CD4-positive, alpha-beta T cell treated with Interferon gamma for 1 hour (primary cell): ENCODE measurements at places on chromosomes 7 and 10.

DNA sequence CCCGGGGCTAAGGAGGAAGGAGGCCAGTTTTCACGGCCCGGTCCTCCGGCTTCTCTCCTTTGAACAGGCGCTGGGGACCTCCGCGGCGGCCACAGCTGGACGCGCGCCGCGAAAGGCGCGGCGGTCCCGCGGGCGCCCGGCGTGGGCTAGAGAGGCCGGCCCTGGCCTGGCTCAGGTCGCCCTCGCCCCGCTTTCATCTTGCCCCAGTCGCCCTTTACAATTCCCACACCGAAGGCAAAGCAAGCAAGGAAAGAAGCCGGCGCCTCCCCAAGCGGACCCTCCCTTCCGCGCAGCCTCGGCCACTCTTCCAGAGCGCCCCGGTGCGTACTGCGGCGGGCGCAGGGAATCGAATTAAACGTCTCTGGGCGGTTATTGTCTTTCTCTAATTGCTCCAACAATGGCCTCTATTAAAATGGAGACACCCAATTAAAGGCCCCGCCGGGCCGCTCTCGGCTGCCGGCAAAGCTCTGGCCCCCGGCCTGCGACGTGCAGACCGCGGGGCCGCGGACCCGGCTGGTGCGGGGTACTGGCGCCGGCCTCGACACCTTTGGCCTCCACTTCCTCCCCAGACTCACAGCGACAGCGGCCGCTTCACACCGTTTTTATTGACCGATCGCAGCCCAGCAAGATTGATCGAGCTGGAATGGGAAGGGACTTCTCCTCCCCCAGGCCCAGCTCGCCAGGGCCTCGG is 4.5 kb upstream of the GATA3 start:
- no peak for DNase-seq

GRCh38 chr7:47502240-47502877 is 79.6 kb downstream of the TNS3 start:
- DNase-seq, result no peak

GRCh38 chr7:83524277-83525075 is 124.5 kb downstream of the SEMA3E start:
- no peak for DNase-seq

- DNase-seq, result no peak
These were observed 114.2 kb upstream of the GPR22 start for GRCh38 chr7:107355616-107356015.

DNA sequence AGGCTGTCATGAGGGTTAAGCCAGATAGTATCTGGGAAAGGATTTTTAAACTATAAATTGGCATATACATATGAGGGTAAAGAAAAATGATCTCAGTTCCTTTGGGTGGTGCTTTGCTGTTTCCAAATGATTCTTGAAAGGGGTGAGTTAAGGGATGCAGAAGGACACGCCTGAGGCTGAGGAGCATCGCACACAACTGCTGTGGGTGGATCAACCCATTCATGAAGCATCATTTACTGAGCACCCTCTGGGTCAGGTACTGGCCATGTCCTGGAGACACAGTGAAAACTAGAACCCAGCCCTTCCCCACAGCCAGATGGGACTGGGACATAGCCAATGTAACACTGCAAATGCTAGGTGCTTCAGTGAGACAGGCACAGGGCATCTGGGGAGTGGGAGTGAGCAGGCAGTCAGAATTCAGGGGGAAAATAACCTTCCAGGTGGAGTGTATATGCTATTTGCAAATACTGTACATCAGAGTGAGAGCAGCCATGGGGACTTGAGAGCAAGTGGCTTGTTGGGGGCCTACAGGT is 112.1 kb downstream of the WDFY4 start:
- no peak for DNase-seq

DNA sequence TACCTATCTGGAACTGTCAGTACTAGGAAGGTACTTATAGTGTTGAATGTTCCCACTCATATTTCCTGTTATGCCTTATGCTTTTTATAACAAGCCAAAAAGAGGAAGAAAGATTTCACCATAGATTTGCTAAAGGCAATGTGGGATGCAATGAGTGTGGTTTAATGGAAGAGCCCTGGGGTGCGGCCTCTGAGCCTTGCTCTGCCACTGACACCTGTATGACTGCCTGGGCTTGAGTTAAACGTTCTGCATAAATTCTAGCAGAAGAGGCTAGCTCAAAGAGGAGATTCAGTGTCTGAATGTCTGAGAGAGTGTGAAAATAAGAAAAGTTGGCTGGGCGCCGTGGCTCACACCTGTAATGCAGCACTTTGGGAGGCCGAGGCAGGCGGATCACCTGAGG is 143.8 kb downstream of the TPST1 start:
- DNase-seq, result peak; percentile 8

DNA sequence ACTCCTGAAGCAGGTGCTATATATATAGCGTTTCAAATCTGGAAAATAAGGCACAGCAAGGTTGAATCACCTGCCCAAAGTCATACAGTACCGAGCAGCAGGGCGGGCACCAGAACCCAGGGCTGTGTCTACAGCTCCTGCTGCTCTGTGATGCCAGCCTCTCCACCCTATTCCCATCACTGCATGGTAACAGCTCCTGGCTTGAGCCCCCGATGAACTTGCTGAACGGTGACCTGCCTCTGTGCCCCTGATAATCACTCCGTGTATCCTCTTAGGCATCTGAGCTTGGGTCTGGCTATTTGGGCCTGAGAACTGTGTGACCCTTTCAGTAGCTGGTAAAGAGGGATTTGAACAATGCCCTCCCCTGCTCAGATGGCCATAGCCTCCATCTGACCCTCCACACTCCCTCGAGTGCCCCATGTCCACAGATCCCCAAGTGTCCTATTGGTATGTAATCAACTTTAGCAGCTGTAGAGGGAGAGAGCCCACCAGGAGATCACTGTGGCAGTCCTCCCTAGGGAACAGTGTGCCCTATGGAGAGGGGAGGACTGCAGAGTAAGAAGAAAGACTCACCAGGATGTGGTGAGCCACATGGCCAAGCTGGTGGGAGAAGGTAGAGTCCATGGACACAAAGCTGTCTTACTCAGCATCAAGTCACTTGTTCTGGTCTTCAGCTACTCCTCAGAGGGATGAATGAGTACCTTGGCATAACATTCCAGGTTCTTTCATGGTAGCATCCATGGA is 1.1 kb upstream of the ARHGAP22 start:
- no peak for DNase-seq

DNA sequence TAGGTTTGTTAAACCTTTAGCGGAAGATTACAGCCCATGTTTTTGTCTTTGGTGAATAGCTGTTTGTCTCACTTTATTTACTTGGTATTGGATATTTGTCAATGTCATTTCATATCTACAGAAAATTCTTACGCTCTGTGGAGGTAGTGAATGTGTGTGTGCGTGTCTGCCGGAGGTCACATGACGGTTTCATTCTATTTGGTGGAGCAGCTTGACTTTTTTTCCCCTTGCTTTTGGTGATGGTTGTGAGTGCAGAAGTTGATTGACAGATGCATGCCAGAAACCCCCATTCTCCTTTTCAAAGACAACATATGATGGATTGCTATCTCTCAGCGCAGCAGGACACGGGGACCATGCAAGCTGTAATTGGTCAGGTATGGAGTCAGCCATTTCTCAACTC is at the start of gene POU6F2:
POU6F2 (plus strand) TSS at position 225 of the 400 bp plus-strand sequence; CDS start at position 270, 45 bp downstream.
- DNase-seq, result no peak

GRCh38 chr7:129827467-129827990 is 125.2 kb downstream of the UBE2H start:
- no peak for DNase-seq

- DNase-seq, result no peak
These were observed 1.2 kb downstream of the BRAF start for GRCh38 chr7:140923358-140924006.

DNA sequence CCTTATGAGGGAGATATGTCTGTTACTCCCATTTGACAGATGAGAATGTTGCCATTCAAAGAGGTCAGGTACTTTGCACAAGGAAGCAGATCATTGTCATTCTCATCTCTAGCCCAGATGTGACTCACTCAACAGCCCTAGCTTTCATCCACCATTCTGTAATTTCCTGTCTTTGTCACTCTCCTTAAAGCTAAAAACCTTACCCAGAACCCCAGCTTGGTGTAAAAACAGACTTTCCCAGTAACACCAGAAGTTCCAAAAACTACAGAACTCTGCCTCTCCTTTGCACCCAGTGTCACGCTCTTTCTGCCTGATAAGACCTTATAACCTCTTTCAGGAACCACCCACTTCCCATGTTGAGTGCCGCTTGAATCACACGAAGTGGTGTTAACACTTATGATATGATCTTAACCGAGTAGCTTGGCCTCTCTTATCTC is 89.1 kb upstream of the SP4 start:
- DNase-seq, result peak; percentile 20

- no peak for DNase-seq
These were observed 591.9 kb upstream of the IGFBP3 start for GRCh38 chr7:46512891-46513413.

DNA sequence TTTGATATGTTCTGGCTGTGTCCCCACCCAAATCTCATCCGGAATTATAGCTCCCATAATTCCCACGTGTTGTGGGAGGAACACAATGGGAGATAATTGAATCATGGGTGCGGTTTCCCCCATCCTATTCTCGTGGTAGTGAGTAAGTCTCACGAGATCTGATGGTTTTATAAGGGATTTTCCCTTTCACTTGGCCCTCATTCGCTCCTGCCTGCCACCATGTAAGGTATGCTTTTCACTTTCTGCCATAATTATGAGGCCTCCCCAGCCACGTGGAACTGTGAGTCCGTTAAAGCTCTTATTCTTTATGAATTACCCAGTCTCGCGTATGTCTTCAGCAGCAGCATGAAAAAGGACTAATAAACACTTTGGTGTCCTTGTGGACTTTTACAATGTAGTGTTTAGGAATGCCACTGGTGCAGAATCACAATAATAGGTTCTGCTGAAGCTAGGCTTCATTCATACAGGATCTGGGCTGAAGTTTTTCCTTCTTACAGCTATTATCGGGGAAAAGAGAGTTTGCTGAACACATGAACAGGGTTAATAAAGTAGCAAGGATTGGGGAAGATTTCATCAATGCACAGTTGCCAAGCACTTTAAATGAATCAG is 74.3 kb downstream of the CPED1 start:
- no peak for DNase-seq

DNA sequence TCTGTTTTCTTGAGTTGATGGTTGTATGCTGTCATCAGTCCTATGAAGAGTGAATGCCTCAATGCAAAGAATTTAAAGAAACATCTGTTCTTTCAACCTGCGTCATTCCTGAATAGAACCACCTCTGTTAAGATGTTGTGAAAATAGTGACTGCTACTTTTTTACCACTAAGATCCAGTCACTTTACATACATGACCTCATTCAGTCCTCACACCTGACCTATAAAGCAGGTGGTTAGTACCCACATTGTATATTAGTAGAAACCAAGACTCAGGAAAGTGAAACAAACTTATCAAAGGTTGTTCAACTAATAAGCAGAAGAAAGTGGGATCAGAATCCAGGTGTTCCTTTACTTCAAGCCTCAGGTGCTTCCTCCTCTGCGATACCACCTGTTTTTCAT is 64.8 kb downstream of the ITGB8 start:
- no peak for DNase-seq

GRCh38 chr10:123245264-123245663 is 91.1 kb downstream of the BUB3 start:
- DNase-seq, result no peak

GRCh38 chr7:16816824-16817223 is 12.0 kb upstream of the AGR2 start:
- DNase-seq, result no peak

DNA sequence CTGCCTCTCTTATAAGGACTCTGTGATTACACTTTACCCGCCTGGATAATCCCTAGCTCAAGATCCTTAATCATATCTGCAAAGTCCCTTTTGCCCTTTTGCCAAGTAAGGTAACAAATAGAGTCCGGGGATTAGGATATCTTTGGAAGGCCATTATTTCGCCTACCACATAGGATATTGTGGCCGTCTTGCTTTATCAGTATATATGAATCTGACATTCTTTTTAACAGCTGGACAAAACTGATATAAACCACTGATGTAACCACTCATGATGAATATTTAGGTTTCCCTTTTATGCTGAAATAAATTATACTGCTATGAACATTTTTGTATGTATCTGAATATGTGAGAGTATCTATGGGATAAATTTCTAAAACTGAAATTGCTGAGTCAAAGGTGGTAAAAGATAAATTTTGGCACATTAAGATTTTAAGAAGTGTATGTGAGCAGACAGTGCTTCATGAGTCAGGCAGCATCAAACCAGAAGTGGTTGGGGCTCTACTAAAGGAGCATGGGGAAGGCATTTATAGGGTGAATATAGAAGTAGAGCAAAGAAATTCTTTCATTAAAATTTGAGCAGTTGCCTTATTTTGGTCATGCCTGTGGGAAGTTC is 44.7 kb downstream of the AVL9 start:
- no peak for DNase-seq

- no peak for DNase-seq
These were observed 212.3 kb downstream of the MTERF1 start for GRCh38 chr7:91668217-91668616.

- DNase-seq, result no peak
These were observed 237.1 kb downstream of the PRPF18 start for GRCh38 chr10:13823709-13824405.

- no peak for DNase-seq
These were observed 174.9 kb downstream of the GRID1 start for GRCh38 chr10:86191686-86192085.

DNA sequence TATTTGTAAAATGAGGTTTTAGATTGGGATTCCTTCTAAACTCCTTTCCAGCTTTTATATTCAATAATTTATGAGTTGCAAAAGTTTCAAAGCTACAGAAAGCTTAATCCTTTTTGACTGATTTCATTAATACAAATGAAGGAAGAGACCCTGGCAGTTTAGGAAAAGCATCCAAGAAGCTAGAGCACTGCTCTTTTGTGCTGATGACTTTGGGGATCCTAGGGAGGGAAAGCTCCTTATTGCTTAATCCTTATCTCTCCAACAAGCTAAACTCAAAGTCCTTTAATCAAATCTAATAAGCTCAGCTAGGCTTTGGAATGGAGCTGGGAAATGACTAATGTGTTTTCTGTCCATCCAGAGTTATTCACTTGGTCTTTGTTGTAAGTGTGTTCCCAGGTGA is 285.4 kb downstream of the ACTR3B start:
- DNase-seq, result no peak

GRCh38 chr7:39621261-39621660 is 2.1 kb upstream of the RALA start:
- DNase-seq, result no peak

- no peak for DNase-seq
These were observed 83.1 kb downstream of the FZD1 start for GRCh38 chr7:91347290-91347689.

GRCh38 chr10:120521880-120522279 is 64.9 kb downstream of the PLPP4 start:
- DNase-seq, result no peak
